ENCODE measurements at places on chromosomes 3 and 15.

GRCh38 chr15:98792117-98792516 lies 143.8 kb downstream of the IGF1R start:
- no peak for DNase-seq

- DNase-seq: no peak
Measured at GRCh38 chr3:194276768-194277103, 74.4 kb downstream of the CPN2 start.

DNA sequence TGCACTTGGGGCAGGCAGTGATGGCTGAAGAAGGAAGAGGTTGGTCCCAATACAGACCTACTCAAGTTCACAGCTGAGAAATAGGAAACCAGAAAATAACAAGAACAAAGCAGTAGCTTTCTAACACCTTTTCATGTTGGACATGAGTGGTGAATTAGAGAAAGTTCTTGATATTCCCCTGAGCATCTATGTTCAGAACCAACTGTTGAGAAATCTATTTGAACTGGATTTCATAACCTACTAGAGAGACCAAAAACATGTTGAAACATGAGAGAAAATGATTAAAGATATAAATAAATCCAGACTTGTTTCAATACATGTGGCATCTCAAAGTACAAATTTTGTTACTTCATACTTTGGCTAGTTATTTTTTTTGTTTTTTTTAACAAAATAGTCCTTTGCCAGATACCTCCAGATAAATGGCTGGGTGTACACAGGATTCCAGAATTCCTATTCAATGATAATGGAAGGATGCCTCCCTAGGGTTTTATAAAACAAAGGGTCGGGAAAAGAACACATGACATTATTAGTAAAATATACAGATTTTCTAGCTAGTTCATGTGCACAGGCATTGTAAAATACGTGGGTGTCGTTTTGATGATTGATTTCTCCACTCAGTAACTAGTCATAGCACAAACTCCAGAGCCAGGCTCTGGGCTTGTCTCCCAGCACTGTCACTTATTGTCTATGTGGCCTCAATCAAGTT lies 34.4 kb upstream of the TNFSF10 start:
- no peak for DNase-seq

- no peak for DNase-seq
Measured at GRCh38 chr15:87614704-87615103, 641.8 kb downstream of the NTRK3 start.

DNA sequence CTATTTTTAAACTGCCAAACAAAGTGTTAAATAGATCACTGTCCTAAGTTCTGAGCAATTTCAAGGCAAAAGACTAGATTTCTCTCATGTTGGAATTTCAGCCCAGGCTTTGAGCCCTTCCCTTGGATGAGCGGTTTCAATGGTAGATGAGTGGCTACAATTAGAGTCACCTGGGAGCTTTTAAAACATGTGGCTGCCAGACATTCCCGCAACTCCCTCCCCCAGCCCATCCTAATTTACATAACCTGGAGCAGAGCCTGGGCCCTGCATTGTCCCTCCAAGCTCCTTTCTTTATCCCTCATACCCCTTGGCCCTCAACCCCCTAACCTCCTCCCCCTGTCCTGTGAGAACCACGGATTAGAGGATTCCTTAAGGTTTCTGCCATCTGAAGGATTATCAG lies 357.5 kb upstream of the UMPS start:
- DNase-seq: no peak

DNA sequence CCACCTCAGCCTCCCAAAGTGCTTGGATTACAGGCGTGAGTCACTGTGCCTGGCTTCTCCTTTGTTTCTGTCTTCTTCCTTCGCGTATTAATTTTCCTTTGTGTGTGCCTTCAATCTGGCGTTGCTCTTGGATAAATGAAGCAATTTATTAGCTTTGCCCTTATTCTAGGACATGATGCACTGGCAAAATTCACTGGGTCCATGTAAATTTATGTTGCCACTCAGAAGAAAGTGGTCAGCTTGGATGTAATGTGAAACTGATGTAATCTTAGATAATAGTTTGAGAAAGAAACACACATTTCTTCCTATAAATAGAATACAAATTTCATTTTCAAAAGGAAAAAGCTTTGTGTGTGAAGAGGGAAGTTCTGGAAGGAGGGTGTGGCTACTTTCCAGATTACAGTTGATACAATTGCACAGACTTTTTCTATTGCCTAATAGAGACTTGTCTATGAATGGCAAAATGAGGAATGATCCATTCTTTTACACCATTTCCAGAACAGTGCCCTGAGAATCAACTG lies 23.3 kb upstream of the ATP1B3 start:
- no peak for DNase-seq

Data from liver (tissue), 10 donors.